ENCODE measurements at places on chromosomes 11 and 22.

- DNase-seq: no peak
Measured at GRCh38 chr22:29481265-29482000, 1.4 kb downstream of the NEFH start.

GRCh38 chr11:94150704-94151685 lies 22.4 kb downstream of the PANX1 start:
- no peak for DNase-seq

- DNase-seq: no peak
Measured at GRCh38 chr11:29009426-29009825, 901.2 kb downstream of the METTL15 start.

- DNase-seq: no peak
Measured at GRCh38 chr11:32425761-32426160, 9.6 kb downstream of the WT1 start.

GRCh38 chr11:41189701-41190436 lies 269.6 kb downstream of the LRRC4C start:
- no peak for DNase-seq

- no peak for DNase-seq
Measured at GRCh38 chr22:44272401-44272771, 40.4 kb downstream of the SHISAL1 start.

GRCh38 chr11:59728913-59729312 lies 15.3 kb upstream of the OR10V1 start:
- no peak for DNase-seq

GRCh38 chr11:77302752-77303151 lies 1.3 kb upstream of the GDPD4 start:
- no peak for DNase-seq

DNA sequence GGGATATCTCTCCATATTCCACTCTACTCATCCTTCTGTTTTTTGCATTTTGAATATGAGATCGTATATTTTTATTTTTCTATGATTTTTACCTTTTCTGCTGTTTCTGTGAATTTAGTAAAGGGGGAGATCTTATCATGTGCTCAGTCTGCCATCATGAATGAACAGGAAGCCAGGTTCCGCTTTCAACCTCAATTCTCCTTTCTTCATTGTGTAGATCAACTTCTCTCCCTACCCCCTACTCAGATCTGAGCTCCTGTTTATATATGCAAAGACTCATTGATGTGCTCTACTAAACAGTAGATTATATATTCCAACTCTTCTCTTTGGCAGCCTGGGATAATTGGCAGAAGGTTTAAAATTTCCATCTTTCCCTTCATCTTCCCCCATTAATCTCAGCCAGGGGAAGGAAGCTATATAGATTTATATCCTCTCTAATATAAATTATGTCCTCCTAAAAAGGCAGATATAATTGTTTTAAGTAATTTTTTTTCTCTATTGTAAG lies 336.7 kb upstream of the PLET1 start:
- DNase-seq: no peak

- DNase-seq: no peak
Measured at GRCh38 chr11:76124905-76125770, 81.2 kb downstream of the WNT11 start.

GRCh38 chr11:129770993-129771392 lies 44.7 kb upstream of the TMEM45B start:
- DNase-seq: no peak

DNA sequence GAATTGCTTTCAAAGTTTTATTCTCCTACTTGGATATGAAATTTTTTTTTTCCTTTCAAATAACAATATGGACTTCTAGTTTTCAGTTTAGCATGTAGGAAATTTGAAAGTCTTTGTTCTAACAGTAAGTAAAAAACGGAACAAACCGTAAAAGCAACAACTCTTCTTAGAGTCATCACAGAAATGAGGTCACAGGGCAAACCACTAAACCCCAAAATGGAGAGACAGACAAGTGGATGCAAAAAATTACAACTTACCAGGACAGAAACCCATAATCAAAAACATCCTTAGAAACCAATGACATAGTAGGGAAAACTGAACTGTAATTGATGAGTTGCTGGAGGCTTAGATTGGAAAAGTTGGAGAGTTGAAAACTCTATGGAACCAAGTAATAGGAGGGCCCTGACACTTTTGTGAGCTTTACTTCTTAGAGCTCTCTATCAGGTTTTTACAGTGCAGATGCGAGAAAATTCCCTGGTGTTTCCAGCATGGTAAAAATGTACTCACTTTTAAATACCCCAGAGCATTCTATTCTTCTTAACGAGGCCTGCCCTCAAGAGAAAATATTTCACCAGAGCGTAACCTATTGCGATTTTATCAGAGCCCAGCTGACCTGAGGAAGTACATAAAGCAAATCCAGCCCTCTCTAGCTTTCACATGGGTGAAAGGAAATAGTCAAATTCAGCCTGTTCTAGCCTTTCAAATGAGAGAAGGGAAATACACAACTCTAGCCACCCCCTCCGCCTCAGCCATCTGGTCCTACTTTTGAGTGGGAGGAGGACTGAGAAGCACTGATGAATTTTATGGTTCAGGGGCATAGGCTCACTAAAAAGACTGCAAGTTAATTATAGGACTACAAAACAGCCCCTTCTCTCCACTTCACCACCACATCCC lies 39.1 kb downstream of the CASP12 start:
- no peak for DNase-seq

GRCh38 chr22:30829901-30830550 lies 135.4 kb downstream of the OSBP2 start:
- DNase-seq: no peak

- DNase-seq: peak; percentile 88
Measured at GRCh38 chr22:42317008-42317407, 46.6 kb upstream of the TCF20 start.

DNA sequence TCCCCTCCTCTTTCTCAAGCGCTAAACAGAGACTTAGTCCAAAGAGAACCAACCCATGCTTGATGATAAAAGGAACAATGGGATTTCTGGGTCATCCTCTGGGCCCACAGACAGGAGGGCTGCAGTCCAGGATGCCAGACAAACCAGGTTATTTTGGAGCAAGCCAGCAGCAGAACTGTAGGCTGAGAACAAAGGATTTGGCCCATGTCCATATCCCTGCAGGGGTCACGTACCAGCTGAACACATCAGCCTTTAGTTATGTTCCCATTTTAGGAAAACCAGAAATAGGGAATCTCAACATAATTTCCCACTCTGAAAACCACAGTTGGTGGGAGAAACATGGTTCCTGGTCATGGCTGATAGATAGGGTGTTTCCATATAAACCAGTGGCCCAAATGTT lies 533.6 kb upstream of the CADM1 start:
- no peak for DNase-seq

- DNase-seq: no peak
Measured at GRCh38 chr22:18991821-18992442, 55.8 kb upstream of the PRODH start.

- no peak for DNase-seq
Measured at GRCh38 chr11:86278226-86278625, 23.8 kb upstream of the HIKESHI start.

GRCh38 chr22:24975125-24975640 lies 22.7 kb downstream of the KIAA1671 start:
- no peak for DNase-seq

DNA sequence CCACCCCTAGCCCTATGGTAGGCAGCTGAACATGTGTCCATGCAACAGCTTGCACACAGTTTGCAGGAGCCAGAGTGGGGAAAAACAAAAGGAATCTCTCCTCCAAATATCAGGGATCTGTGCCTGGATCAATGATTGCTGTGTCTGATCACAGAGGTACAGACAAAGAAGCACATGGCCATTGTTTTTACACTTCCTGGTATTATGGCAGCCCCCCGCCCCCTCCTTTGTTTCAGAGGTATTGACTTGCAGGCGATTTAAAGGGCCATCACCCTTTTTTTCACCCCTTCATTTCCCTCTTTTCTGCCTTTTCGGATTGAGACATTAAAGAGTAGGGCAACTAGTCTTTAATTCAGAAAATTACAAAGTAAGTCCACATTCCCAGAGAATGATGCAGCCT lies 453.0 kb upstream of the LUZP2 start:
- no peak for DNase-seq

GRCh38 chr22:18075720-18076497 lies 1.9 kb upstream of the PEX26 start:
- peak; percentile 72 for DNase-seq

GRCh38 chr11:79121351-79121750 lies 319.5 kb downstream of the TENM4 start:
- DNase-seq: no peak

DNA sequence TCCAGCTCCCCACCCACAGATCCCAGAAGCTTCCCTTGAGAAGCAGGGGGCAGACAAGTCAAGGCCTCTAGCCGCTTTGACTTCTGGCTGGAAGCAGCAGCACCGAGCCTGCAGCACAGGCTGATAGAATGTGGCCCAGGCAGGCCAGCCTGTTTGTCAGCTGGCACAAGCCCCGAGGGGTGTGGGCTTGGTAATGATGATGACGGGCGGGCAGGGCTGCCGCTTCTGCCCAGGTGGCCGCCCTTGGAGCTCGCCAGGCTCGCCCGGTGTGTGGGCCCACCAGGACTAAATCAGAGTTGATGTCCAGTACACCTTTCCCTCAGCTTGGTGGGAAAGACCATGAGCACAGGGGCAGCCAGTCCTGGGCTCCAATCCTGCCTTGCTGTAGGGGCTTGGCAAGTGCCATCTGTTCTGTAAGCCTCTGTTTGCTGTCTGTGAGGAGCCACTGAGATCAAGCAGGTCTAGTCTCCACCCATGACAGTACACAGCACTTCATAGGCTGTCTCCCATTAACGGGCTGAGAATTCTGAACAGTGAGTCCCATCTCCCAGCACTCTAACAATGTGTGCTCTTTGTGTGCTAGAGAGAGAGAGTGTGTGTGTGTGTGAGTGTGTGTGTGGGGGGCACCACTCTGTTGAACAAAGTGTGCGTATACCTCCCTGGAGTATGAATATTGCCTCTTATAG lies 26.8 kb downstream of the MICAL2 start:
- peak; percentile 81 for DNase-seq

DNA sequence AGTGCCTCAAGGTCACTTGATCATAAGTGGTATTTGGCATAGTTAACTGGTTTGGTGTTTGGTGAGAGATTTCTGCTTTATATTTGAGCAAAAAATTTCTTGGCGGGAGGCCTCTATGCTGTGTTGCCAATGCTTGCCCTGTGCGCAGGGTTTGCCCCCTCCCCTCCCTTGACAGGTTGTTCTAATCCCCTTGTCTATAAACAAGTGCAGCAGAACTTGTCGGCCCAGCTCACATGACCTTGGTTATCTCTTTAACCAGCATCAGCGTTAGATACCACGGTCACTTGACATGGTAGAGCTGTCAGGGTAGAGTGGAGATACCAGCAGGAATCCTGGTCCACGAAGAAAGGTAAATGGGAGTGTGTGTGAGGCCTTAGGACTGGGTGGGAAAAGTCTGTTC lies 35.6 kb downstream of the MARK2 start:
- no peak for DNase-seq

- no peak for DNase-seq
Measured at GRCh38 chr22:45683248-45683647, 11.6 kb downstream of the ATXN10 start.

DNA sequence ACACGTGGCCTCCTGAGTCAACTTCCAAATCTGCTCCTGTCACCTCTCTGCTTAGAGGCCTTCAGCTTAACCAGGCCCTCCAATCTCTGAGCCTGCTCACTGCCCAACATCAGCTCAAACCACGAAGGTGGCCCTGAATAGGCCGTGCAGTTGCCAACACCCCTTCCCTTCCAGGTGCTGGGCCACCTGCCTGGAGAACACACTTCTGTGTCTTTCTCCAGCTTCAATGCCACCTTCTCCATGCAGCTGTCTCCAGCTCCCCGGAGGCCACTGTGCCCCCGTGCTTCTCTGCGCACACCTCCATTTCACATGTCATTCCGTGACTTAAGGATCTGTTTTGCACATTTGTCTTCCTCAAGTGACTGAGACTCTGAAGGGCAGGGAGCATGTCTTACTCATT lies 5.3 kb downstream of the RELA start:
- DNase-seq: no peak

- DNase-seq: no peak
Measured at GRCh38 chr11:64654439-64654838, 63.4 kb downstream of the SLC22A12 start.

GRCh38 chr11:95442531-95443050 lies 211.6 kb upstream of the SESN3 start:
- no peak for DNase-seq

GRCh38 chr11:85823816-85824215 lies 12.9 kb upstream of the SYTL2 start:
- no peak for DNase-seq

DNA sequence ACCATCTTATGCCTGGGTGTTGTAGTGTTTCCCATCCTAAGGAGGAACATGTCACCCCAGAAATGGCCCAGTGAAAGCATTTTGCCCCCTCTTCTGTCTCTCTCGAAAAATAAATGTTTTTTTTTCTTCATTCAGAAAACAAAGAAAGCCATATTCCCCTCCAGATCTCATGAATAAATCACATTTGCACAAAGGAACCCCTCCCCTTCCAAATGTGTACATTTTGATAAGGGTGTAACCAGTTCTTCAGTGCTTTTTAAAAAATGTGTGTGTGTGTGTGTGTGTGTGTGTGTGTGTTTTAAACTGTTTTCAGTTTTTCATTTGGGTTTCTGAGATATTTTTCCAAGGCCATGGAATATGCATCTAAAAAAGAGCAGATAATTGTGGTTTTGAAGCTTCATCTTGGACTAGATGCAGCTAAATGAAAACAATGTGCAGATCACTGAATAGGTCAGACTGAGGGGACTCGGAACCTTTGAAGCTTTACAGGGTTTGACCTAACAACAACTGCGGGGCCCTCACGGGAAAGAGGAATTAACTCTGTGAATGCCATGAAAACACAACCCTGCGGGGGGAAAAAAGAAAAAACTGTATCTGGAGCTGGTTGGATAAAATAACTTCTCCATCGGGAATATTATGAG lies 76.4 kb downstream of the YAP1 start:
- DNase-seq: no peak

DNA sequence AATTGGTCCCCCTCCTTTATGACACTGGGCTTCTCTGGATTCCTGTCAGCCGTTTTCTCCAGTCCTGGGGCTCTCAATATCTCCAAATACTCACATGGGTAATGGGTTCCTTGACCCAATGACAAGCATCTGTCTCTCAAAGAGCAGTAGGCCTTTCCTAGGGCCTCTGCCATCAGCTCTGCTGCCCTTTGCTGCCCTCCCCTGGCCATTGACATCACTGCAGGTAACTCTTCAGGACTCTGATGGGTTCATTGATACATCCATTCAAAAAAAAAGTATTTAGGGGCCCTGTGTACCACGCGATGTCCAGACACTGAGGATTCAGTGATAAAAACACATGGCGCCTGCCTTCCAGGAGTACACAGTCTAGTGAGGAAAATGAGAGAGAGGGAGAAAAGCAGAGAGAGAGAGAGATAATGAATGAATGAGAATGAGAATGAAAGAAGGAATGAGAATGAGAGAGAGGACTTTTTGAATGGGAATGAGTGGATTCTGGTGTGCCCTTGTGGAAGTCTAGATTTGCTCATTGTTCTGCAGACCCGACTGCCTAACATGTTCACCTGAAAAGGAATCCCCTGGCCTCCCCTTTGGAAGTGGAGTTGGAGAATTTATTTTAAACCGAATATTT lies 42.6 kb upstream of the OLFML1 start:
- DNase-seq: peak; percentile 80

- DNase-seq: peak; percentile 75
Measured at GRCh38 chr11:12288212-12288930, 89.0 kb upstream of the PARVA start.

All from left colon (tissue), 2 donors.